ENCODE measurements at places on chromosomes 7 and 10.

DNA sequence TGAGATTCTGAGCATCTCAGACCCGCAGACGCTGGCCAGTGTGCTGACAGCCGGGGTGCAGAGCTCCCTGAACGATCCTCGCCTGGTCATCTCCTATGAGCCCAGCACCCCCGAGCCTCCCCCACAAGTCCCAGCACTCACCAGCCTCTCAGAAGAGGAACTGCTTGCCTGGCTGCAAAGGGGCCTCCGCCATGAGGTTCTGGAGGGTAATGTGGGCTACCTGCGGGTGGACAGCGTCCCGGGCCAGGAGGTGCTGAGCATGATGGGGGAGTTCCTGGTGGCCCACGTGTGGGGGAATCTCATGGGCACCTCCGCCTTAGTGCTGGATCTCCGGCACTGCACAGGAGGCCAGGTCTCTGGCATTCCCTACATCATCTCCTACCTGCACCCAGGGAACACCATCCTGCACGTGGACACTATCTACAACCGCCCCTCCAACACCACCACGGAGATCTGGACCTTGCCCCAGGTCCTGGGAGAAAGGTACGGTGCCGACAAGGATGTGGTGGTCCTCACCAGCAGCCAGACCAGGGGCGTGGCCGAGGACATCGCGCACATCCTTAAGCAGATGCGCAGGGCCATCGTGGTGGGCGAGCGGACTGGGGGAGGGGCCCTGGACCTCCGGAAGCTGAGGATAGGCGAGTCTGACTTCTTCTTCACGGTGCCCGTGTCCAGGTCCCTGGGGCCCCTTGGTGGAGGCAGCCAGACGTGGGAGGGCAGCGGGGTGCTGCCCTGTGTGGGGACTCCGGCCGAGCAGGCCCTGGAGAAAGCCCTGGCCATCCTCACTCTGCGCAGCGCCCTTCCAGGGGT, 703 bp downstream of the RBP3 start:
- no peak for DNase-seq

- DNase-seq: no peak
Observed at GRCh38 chr10:114613237-114613979, 44.7 kb downstream of the ABLIM1 start.

GRCh38 chr7:38142736-38143135, 35.3 kb upstream of the STARD3NL start:
- DNase-seq: no peak

DNA sequence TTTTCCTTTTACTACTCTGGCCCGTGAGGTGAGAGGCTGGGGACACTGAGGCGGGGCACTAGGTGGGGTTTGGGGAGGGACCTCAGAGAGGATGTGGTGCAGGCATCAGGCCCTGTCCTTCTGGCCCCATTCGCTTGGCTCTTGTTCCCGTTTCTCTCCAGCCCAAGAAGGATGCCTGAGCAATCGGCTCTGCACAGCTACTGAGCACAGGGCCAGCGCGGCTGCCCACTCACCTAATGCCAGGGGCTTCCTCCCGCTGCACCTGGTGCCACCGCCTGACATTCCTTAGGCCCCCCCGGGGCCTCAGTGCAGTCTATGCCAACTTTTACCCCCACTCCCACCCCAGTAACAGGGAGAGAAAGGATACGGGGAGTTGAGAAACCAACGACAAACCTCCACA, 12.5 kb downstream of the EMX2 start:
- no peak for DNase-seq

- DNase-seq: no peak
Observed at GRCh38 chr10:52314822-52315552, 906 bp downstream of the DKK1 start.

DNA sequence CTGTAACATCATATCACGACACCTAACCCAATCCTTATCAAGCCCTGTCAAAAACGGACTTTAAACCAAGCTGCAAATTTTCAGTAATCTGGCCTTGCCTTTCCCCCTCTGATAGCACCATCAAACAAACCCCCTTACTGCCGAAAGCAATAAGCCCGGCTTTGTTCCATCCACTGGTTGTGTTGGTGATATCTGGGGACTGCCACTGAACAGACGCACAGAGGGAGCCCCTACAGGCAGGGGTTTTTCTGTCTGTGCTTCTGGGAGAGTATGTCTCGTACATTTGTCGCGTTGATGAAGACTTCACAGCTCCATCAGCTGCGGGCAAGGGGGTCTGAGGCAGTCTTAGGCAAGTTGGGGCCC, 550 bp upstream of the PLAU start:
- DNase-seq: no peak

GRCh38 chr7:158357898-158358821, 229.5 kb downstream of the PTPRN2 start:
- no peak for DNase-seq

DNA sequence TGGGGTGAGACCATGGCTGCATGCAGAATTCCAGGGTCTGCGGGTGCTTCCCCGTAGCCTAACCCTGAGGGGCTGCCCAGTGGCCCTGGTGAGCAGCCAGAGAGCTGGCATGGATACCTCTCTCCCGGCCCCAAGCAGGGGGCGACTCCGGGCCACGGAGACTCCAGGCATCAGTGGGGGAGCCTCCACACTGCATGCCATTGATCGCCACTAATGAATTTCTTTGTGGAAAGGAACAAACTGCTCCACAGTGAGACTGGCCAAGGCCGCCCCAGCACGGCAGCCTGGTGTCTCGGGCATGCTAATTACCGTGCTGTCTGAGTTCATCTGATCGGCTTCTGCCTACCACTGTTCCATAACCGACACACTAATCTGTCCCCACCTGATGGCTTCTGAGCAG, 184.4 kb downstream of the GRID1 start:
- no peak for DNase-seq

- no peak for DNase-seq
Observed at GRCh38 chr10:102342958-102343357, 52.5 kb upstream of the NFKB2 start.

DNA sequence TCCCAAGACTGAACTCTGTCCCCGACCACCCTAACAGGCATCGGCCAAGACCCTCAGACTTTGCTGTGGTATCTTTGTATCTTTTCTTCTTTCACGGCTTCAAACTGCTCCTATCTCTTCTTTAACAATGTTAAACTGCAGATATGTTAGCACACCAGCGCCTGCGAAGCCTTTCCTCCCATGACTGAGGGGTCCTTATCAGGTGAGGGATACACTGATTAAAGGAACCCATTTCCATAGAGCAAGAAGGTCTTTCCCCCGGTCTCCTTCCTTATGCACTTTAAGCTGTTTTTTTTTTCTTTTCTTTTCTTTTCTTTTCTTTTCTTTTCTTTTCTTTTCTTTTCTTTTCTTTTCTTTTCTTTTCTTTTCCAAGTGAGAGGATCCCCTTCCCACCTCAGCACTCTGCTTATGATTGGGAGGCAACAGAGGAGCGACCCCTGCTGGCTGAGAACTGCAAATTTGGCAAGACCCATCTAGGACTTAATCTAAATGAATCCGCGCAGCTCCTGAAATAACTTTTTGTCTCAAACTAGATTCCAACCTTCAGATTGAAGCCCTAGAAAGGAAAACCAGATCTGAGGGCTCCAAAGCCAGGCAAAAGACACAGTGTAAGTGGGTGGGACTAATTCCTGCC, 109.9 kb downstream of the ITGB8 start:
- DNase-seq: no peak

- no peak for DNase-seq
Observed at GRCh38 chr10:101134299-101135127, 3.4 kb downstream of the TLX1 start.

- DNase-seq: no peak
Observed at GRCh38 chr10:80509108-80509402, 28.6 kb upstream of the SH2D4B start.

- DNase-seq: no peak
Observed at GRCh38 chr7:20991544-20991943, 204.9 kb upstream of the SP8 start.

- DNase-seq: no peak
Observed at GRCh38 chr10:114179148-114179547, at the start of gene TDRD1. Gene TDRD1, plus strand, starts transcription at chr10:114179353. Its CDS starts 8,479 bp downstream, at chr10:114187832.

DNA sequence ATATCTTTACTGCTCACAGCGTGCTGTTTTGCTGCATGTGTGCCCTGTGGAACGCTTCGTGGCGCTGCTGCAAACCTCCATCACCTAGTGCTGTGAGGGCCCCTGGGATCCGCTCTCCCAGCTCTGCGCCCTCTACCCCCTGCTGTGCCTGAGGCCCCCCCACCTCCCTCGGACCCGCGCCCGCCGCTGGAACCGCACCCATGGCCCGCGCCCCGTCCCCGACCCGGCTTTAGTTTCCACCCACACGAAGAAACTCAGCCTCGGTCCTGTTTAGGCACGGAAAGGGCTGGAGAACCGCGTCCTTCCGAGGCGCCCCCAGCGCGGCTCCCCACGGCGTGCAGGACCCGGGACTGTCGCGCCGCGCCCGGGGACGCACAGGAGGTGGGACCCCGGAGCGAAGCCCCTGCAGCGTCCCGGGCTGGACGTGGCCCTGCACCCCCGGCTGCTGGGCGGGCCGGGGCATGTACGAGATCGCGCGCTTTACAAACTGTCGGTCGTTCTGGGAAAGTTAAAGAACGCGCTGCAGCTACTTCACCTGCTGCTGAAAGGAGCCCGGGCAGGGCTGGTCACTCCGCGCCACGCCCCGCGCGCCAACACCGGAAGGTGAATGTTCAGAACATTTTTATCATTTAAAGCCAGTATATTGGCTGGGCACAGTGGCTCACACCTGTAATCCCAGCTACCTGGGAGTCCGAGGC, 54.3 kb downstream of the BMS1 start:
- no peak for DNase-seq

DNA sequence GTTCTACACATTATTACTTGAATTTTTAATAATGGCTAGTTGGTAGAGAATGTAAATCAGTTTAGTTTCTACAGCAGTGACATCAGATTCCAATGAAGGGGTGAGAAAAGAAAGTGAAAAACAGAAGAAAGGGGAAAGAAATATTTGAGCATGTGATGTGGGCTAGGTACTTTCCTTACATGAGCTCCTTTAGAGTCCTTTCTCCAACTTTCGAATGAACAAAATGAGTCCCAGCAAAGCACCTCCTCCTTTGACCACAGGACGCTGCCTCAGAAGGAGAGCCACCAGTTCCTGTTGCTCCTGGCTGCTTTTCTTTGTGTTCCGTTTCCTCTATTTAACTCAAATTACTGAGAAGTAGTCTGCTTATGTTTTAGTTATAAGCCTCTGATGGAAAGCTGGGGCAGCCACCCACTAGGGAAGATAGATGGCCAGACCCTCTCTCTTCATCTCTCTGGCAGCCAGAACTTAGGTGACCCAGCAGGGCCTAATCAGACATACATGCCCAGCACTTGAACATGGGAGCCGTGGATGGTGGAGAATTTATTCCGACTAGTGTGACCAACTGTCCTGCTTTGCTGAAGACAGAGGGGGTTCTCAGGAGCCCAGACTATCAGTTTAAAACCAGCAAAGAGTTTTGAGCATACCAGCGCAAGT, 82.4 kb upstream of the NME8 start:
- DNase-seq: no peak
